ENCODE measurements at places on chromosomes 16 and 17.
A peak's percentile ranks its signal among the peaks of the same experiment; 100 is the strongest.

- DNase-seq, result no peak
Observed at GRCh38 chr17:40574292-40574691, 9.0 kb upstream of the CCR7 start.

GRCh38 chr17:79923974-79924638 is 84.9 kb upstream of the CBX4 start:
- peak; percentile 12 for DNase-seq

DNA sequence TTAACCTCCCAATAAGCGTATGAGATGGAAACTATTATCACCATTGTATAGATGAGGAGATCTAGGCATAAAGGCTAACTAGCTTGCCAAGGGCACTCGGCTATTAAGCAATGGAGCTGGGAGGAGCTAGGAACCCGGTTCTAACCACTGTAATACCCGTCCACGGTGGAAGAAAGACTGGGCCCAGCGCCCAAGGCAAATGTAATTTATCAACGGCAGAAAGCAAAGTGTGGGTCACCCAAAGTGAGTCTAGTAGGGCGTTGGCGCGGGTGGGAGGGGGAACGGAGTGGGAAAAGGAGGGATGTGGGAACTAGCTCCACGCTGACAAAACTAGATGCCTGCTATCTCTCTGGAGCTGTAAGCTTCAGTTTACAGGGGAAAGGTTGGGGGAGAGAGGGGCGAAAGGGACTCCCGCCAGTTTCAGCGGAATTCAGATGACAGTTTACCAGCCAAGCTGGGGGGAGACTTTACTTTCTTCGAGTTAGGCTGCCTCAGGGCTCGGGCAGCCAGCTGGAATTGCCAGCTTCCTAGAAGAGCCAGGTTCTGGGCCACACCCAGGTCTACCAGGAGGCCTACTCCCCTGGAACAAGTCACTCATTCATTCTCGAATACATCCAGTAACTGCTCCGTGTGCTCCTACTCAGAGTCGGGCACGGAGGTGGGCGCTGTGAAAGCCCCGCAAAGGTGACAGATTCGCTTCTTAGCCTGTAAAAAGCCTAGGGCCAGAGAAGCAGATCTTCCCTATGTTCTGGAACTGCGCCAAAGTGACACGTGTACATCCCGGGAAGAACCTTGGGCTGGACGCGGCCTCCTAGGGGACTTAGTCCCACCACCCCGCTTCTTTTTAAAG is 837 bp downstream of the LRRC59 start:
- DNase-seq, result peak; percentile 56

DNA sequence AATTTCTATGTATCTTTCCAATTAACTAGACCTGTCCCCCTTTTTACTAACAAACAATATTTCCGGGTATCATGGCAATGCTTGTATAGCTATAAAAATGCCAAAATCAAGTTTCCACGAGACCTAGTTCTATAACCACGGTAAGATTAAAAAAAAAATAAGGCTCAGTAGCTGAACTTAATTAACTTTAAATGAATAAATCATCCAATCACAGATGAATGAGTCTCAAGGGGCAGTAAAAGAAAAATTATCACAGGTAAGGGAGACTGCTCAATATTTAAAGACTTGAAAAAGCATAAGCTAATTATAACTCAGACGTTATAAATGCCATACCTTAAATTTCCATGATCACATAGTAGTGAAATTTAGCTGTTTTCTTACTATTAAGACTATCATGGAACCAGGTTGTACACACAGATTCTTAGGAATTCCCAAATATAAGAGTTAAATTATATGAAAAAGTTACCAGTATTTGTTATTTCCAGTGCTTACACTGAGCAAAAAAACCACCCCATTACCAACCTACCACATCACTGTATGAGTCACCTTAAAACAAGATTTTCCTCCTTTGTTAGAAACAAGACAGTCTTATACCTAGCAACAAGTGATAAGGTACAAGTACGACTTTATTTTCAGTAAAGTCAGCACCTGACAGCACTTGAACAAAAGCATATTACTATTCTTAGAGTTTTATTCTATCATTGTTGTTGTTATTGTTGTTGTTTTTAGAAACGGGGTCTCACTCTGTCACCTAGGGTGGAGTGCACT is 20.6 kb downstream of the SSH2 start:
- peak; percentile 52 for DNase-seq

DNA sequence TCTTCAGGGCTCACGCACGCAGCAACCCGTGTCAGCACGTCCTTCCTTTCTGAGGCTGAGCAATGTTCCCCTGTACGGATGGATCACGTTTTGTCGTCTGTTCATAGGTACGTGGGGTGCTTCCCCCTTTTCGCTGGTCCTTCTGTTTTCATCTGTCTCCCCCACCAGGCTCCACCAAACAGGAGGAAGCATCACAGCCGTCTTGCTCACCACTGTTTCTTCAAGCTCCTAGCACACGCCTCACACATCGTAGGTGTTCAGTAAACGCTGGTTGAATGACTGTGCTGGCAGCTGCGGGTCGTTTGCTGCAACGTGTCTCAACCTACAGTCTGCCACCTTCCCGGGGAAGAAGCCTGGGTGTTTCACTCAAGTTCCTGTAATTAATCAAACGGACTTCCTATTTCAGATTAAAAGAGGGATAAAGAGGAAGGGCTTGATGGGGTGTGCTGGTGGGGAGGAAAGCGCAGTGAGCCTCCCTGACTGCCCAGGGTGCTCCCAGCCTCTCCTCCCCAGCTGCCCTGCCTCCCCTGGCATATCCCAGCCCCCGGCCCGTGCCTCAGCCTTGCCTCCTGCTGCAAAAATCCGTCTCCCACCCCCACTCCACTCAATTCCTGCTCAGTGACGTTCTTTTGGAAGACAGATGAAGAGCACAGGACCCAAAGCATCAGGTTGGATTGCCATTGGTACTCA is 76.7 kb upstream of the DOC2B start:
- no peak for DNase-seq

DNA sequence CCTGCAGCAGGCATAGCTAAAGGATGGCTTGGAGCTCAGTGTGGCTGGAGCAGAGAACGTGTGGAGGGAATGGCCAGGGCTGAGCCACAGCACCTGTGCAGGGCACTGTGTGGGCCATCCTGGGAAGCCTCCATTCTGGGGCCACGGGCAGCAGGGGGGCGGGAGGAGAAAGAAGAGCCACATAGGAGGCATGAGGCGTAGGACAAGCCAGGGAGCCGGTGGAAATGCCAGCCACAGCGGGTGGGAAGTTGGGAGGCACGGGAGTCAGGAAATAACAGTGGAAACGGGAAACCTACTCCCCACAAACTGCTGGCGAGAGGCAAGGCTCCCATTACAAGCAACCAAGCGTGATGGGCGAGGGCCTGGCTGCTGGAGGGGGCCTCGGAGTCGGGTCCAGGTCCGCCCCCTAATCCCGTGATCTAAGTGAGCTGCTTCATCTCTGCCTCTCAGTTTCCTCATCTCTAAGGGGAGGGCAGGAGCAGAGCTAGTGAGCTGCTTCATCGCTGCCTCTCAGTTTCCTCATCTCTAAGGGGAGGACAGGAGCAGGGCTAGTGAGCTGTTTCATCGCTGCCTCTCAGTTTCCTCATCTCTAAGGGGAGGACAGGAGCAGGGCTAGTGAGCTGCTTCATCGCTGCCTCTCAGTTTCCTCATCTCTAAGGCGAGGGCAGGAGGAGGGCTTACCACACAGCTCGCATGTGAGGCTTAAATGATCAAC is 104.9 kb downstream of the ADCY9 start:
- DNase-seq, result no peak

GRCh38 chr16:11586856-11587642 is at the start of gene LITAF:
Gene LITAF, minus strand, starts transcription at chr16:11586919. Its CDS starts 30,189 bp downstream, at chr16:11556730.
- peak; percentile 42 for DNase-seq

DNA sequence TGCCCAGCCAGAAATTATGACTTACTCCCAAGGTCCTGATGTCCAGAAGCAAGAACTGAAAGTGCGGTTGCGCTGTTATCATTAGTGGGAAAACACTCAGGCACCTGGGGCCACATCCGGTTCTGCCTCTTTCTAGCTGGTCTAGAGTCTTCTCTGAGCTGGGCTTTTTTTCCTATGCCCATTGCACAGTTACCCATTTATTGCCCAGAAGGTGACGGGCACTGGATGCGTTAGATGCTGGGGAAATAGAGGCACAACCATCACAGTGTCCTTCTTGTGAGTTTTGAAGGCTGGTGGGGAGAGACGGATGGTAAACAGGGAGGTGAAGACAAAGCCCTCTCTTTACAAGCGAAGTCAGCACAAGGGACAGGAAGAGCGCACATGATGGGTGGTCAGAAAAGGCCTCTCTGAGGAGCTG is 37.7 kb downstream of the PLCG2 start:
- DNase-seq, result no peak

- no peak for DNase-seq
Observed at GRCh38 chr17:19495828-19496528, 37.7 kb upstream of the SLC47A1 start.

DNA sequence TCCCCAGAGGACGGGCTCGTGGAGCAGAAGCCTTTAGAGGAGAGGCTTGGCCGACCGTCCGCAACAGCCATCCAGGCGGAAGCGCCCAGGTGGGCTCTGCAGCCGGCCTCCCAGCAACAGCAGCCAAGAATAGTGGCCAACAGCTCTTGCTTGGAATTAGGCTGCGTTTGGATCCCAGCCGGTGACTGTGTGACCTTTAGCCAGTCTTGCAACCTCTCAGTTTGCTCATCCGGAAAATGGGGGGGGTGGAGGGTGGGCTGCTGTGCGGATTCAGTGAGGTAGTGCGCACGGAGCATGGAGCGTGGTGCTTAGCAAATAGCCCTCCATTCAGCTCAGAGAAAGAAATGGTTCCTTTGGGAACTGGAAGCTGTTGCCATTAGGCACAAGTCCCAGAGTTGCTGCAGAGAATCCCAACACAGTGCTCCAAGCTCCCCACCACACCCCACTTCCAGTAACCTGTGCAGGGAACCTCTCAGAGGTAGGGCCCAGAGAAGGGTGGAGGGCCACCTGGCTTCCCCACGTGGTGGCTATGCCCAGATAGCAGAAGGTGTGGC is 46.7 kb downstream of the RTN4RL1 start:
- DNase-seq, result no peak

DNA sequence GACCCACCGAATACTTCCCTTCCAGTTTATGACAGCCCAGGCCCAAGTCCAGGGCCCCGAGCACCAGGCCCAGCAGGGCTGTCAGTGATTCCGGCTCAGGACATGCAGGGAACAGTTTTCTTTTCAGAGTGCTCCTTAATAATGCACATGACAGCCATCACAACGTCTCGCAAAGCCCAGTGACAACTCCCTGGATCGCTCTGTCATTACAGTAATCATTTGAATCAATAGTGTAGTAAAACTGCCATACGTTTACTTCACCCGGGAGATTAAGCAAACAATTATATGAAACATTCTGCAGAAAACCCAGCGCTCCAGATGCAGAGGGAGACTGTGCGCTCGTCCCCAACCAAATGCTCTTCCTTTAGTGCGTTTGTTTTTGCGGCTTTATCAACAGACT is 162.6 kb upstream of the CDH13 start:
- DNase-seq, result no peak

DNA sequence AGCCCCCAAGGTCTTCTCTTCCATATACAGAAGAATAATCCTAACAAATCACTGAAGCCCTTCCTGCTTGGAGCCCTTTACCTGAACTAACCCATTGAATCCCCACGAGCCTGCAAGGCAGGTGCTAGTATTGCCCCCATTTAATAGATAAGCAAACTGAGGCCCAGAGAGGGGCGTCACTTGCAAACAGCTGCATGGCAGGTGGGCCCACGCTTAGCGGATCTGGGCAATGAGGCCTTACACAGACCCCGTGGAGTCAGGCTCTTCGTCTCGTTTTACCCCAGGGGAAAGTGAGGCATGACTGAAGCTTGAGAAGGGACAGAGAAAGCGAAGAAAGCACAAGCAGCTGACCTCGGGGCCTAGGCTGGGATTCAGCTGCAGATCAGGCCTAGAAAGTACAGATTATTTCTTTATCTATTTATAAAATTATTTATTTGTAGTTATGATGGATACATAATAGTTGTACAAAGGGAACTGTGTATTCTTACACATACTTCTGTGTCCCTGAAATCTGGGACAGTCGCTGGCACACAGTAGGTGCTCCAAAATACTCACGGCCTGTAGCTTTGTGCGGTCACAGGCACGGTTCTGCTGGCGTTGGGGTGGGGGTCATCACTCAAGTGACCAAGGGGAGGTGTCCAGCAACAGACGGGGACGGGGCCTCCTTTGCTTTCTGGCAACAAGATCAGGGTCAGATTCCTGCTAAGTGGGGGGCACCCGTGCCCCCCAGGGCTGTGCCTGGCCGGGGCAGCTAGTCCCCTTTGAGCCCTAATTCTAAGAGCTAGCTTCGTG is 223.2 kb upstream of the GSE1 start:
- no peak for DNase-seq

- no peak for DNase-seq
Observed at GRCh38 chr17:19712436-19713004, 3.9 kb downstream of the SLC47A2 start.

DNA sequence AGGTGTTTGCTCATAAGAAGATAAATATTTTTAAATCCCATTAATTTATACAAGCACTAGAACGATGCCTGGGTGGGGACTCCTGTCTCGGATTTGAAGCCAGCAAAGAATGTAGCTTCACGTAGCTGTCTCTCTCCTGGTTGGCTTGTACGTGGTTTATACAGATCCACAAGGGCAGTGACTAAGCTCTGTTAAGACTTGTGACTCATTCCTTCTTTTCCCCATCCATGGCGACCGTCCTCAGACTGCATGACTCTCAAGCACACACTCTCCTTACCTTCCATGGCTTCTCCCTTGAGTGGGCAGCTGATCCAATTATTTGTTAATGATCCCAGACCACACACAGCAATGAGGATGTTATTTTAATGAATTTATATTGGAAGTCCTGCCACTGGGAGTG is 679.7 kb upstream of the SOX9 start:
- DNase-seq, result peak; percentile 95

- DNase-seq, result no peak
Observed at GRCh38 chr16:4136229-4136813, 20.1 kb upstream of the ADCY9 start.

- peak; percentile 78 for DNase-seq
Observed at GRCh38 chr17:55722742-55723487, at the start of gene TMEM100. Gene TMEM100, minus strand, starts transcription at chr17:55722864. Its CDS starts 1,794 bp downstream, at chr17:55721070.

DNA sequence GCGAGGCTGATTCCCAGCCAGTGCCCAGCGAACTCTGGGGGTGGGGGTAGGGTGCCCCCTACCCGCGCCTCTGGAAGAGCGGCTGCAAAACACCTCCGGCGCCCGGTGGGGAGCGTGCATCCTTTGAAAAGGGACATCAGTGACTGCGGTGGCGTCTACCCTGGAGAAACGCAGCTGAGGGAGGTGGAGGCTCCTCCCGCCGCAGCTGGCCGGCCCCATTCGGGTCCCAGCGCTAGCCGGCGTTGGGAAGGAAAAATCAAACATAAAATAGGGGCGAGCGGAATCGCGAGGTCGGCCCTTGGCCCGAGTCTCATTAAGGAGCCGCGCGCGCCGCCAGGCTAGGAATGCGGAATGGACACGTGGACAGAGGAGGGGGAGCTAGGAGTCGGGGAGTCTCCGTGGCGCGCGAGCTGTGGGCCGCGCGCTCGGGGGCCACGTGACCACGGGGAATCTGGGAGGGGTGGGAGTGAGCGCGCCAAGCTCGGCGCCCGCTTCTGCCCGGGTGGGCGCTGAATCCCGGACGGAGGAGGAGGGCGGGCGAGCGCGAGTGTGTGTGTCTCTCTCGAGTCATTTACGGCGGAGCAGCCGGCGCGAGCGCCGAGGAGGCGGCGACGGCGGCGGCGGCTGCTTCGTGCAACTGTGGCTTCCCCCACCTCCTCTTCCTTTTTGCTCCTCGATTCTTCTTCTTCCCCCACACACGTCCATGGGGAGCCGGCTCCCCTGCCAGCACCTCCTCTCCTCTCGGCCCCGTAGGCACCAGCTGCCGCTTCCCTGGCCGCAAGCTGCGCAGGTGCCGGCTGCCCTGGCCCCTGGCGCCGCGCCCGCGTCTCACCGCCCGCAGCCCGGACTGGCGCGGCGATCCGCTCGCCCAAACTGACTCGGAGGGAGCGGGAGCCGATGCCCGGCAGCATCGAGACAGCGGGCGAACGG is at the start of gene TMEM132E:
Gene TMEM132E, plus strand, starts transcription at position 566 of the 930 bp plus-strand sequence. CDS start 1,495 bp downstream, outside the sequence.
- DNase-seq, result peak; percentile 2

All from IMR-90 (cell line).